ENCODE measurements at places on chromosomes 2 and 18. TPM values are rescaled to one million over a fixed set of nuclear protein-coding genes. Genes with fewer than 3 reads are reported as not detected.

GRCh38 chr2:75155115-75155514 is 44.2 kb downstream of the TACR1 start:
- H3K36me3 ChIP-seq: no peaks in the 10 kb centered on the region
- no peak overlapping the region for H3K4me3 ChIP-seq
- no peaks in the 10 kb centered on the region for H3K27me3 ChIP-seq
- no peak overlapping the region for H3K27ac ChIP-seq

- peak overlapping the region; percentile 69 for H3K27ac ChIP-seq
- peaks cover 24% of the 10 kb centered on the region for H3K4me1 ChIP-seq
- H3K27me3 ChIP-seq: no peaks in the 10 kb centered on the region
- no peak for DNase-seq
Observed at GRCh38 chr2:231554748-231555545, 24.7 kb upstream of the NMUR1 start.

DNA sequence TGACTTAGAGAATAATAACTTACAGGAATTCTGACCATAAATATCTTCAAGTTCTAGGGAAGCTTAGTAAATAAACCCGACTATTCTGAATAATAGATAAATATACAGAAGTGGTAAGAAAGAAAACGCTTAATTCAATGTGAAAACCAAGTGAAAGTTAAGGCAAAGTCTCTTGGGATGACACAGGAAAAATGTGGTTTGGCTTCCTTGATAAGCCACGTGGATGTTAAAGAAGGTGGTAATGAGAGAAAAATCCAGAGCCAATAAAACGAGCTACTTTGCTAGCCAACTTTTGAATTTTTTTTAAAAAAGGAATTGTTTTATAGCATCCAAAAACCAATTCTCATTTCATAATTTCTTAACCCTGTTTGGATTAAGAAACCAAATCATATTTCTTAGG is 166.2 kb upstream of the VRK2 start:
- H3K27ac ChIP-seq: no peak overlapping the region
- H3K27me3 ChIP-seq: no peaks in the 10 kb centered on the region
- no peak overlapping the region for H3K4me3 ChIP-seq
- no peaks in the 10 kb centered on the region for H3K4me1 ChIP-seq

DNA sequence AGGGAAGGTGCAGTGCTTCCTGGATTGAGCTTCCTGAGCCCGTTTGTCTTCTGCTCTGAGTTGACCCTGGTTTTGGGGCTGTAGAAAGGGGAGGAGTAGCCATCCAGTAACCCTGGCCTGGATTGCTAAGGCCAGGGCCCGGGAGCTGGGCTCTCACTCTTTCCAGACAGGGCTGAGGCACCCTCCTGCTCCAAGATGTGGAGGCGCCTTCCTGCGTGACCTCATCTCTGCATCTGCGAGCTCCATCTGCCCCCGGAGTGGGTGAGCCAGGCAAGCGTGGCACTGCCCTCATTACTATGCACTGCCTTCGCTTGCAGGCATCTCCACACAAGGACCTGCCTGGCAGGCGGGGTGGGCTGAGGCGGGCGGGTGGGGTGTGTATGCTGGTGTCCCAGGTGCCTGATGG is 58.0 kb downstream of the RAB31 start:
- DNase-seq: peak; percentile 74
- no peaks in the 10 kb centered on the region for H3K36me3 ChIP-seq
- no peak overlapping the region for H3K4me3 ChIP-seq
- H3K27ac ChIP-seq: no peak overlapping the region
- no peaks in the 10 kb centered on the region for H3K27me3 ChIP-seq

DNA sequence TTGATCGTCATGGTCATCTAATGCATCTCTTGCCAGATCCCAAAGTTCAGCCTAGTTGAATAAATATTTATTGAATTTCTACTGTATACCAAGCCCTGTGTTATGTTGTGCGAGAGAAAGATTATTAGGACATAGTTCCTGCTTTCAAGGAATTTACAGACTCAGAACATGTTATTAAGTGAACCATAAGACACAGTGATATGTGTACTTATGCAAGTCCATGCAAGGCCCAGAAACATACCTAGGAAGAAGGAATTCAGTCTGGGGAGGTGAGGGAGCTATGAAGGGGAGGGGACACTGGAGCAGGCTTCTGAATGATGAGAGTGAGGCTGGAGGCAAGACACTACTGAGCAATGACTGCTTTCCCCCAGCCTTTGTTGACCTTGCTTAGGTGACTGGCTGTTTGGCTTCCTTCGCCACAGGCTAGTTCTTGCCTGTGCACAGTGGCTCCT is 81.4 kb downstream of the ACAA2 start:
- no peak overlapping the region for H3K27ac ChIP-seq
- no peaks in the 10 kb centered on the region for H3K36me3 ChIP-seq
- H3K4me3 ChIP-seq: no peak overlapping the region
- DNase-seq: no peak
- no peaks in the 10 kb centered on the region for H3K27me3 ChIP-seq

DNA sequence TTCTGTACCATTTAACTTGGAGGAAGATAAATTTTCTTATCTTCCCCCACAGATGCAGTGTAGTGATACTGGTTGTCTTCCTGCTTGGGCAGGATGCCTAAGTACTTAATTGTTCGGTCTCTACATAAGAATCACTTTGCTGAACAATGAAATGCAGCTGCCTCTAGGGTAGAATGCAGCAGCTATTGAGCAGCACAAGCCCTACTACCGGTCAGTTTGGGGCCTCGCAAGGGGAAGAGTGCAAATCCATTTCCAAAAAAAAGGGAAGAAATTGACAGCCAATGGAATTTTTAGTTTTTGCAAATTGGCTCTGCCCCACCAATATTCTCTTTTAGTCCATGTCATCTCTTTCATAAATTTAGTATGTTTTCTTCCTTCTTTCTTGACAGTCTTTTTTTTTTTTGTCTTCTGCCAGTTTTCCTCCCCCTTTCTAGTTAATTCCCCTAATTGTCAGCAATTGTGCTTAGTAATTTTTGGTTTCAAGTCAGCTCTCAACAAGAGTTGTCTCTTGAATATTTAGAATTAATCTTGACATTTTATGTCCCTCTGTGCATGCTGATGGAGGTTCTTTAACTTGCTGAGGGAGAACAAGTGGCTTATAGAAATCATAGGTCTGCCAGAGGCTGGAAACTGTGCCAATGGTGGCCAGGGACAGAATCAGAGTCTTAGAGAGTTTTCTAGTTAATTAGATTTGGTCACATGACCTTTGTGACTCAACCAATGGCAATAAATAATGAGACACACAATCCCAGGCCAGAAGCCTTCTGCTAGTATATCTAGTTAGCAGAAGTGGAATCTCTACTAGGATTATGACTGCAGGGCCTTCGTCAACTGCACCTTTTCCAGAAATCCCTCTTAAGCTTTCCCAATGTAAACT is 270.0 kb downstream of the CTNNA2 start:
- H3K4me1 ChIP-seq: no peaks in the 10 kb centered on the region
- H3K4me3 ChIP-seq: no peak overlapping the region
- H3K36me3 ChIP-seq: no peaks in the 10 kb centered on the region
- no peak overlapping the region for H3K27ac ChIP-seq
- DNase-seq: no peak
- H3K27me3 ChIP-seq: no peaks in the 10 kb centered on the region

GRCh38 chr2:54077088-54077900 is 38.1 kb upstream of the ACYP2 start:
- no peak for DNase-seq
- no peaks in the 10 kb centered on the region for H3K36me3 ChIP-seq
- no peak overlapping the region for H3K27ac ChIP-seq
- H3K4me1 ChIP-seq: no peaks in the 10 kb centered on the region
- no peaks in the 10 kb centered on the region for H3K27me3 ChIP-seq
- no peak overlapping the region for H3K4me3 ChIP-seq

Gene CLEC4F
- 0.63 TPM for total RNA-seq

GRCh38 chr2:236607471-236608187 is 38.0 kb downstream of the ACKR3 start:
- DNase-seq: no peak
- no peaks in the 10 kb centered on the region for H3K4me1 ChIP-seq
- no peak overlapping the region for H3K4me3 ChIP-seq

Gene SERPINB10
- total RNA-seq: not detected

- H3K4me1 ChIP-seq: peaks cover 59% of the 10 kb centered on the region
- H3K36me3 ChIP-seq: no peaks in the 10 kb centered on the region
- H3K4me3 ChIP-seq: no peak overlapping the region
Observed at GRCh38 chr2:105775809-105776559, 31.3 kb downstream of the NCK2 start.

DNA sequence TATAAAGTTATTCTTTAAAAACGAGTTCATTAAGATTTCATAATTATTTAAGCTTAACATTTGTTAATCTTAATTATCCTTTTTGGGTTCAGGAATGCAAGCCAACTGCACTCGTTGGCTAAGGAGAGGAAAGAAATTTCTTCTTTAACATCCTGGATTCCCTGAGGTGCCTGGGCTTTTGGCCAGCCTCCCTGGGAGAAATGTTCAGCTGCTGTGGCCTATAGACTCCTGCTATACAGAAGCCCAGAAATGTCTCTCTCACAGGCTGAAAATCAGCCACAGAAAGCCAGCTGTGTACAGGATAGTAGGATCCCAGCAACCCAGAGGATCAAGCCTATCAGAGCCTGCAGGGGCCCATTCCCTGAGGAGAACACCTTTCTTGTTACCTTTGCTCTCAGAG is 430.3 kb downstream of the XIRP2 start:
- DNase-seq: no peak
- no peaks in the 10 kb centered on the region for H3K27me3 ChIP-seq
- no peaks in the 10 kb centered on the region for H3K36me3 ChIP-seq

Gene DNAH6
- 0.42 TPM for total RNA-seq
